Right lung (tissue), 10 donors: ENCODE measurements at places on chromosomes 1 and 21. TPM values are rescaled to one million over a fixed set of nuclear protein-coding genes. Genes with fewer than 3 reads are reported as not detected.
A peak's percentile ranks its signal among the peaks of the same experiment; 100 is the strongest.

The GPR89B gene
- 29.4 TPM for polyA plus RNA-seq

GRCh38 chr1:47837056-47837830, 159.9 kb downstream of the TRABD2B start:
- no peak for DNase-seq

DNA sequence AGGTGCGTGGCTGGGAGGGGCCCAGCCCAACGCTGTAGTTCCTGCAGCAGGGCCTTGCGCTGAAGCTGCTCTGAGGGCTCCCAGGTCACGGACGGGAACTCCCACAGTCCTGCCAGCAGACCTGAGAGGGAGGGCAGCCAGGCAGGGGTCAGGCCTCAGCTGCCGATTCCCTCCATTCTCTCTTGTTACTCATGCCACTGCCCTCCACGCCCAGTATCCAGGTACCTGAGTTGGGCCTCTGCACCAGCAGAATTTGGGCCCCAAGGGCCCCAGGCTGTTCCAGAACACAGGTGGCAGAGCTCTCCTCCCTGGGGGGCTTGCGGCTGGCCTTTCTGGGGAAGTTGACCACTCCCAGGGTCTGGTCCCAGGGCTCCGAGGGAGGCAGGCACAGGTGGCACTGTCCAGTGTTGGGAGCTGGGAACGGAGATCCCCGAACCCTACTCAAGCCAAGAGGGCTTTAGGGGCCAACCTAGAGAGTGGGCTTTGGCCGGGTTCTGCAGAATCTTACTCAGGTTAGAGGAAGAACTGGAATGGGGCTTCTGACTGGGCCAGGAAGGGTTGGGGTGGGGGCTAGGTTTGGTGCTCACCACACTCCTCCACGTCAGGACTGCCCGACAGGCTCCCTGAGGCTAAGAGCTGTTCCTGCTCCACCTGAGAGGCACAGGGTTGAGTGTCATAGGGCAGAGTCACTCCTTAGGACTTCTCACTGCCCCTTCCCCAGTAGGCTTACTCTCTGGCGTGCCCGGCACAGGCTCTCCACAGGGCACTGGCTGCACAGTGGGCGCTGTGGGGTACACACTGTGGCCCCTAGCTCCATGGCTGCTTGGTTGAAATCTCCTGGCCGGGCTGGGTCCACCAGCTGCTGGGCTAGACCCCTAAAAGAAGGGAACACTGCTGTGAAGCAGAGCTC, 5.0 kb downstream of the HPDL start:
- DNase-seq, result no peak

DNA sequence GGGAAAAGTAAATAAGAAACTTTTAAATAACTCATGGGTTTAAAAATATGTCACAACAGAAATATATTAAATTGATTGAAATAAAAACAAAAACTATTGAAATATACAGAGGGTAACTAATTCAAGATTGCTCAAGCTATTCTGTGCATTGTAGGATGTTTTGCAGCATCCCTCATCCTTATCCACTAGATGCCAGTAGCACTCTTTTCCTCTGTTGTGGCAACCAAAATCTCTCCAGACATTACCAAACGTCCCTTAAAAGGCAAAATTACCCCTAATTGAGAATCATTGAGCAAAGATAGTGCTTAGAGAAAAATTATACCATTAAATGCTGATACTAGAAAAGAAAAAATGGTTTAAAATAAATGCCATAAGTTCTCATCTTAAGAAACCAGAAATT, 682.6 kb downstream of the RWDD3 start:
- DNase-seq, result no peak

DNA sequence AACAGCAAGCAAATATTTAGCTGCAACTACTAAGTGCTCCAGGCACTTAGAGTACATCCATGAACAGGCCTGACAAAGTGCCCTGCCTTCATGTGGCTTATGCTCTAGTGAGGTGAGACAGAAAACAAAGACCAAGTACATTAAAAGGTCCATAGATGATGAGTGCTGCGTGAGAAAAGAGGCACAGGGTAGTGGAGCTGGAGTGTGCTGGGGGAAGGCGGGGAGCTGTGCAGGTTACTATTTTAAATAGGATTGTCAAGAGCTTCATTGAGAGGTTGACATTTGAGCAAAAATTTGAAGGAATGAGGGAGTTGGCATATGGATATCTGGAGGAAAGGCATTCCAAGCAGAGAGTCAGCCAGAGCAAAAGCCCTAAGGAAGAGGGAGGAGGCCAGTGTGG, 29.3 kb upstream of the RXRG start:
- DNase-seq, result no peak

The PTPN7 gene
- 1.2 TPM for polyA plus RNA-seq

- DNase-seq, result no peak
Observed at GRCh38 chr1:230715510-230715909, 1.6 kb upstream of the AGT start.

DNA sequence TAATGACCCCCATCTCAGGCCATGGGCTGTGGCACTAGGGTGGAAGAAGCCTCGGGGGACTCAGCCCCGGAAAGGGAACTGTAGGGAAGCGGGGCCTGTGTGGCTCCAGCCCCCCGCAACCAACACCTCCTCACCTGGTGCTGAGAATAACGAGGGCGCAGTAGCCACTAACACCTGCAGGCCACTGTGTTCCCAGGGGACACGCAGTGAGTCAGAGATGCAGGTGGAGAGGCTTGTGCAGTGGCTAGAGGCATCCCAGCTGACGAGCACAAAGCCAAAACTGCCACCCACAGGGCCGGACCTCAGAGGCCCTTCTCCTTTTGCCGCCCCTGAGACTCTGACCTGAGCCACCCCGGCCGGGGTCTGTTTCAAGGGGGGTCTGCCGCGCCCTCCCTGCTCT, 33.5 kb upstream of the CCDC27 start:
- no peak for DNase-seq

The RPE65 gene
- 0.31 TPM for polyA plus RNA-seq

DNA sequence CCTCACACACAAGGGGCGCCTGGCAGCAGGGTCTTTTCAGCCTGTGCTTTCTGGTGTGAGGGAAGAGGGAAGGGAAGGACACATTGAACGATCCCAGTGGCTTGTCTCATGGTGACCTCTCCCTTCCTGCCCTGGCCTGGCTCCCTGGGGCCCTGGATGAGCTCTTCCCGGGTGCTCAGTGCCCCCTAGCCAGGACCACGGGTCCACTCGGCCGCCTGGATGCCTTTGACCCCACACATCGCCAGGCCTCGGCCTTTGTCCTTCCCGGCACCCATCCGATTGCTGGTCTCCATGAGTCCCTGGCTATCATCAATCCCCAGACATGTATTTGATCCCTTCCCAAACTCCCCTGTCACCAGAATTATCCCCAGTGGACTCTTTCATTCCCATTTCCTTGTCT, 6.0 kb upstream of the TFF3 start:
- DNase-seq, result no peak

The PEAR1 gene
- polyA plus RNA-seq, result 21.9 TPM

- DNase-seq, result peak; percentile 5
Observed at GRCh38 chr1:116433275-116434257, 60.5 kb downstream of the ATP1A1 start.

GRCh38 chr1:34645919-34646318, 108.9 kb upstream of the GJB5 start:
- DNase-seq, result no peak

GRCh38 chr1:85707267-85707989, 805 bp downstream of the ZNHIT6 start:
- no peak for DNase-seq

The BLACAT1 gene
- 5.8 TPM for polyA plus RNA-seq

- DNase-seq, result no peak
Observed at GRCh38 chr1:48644905-48645605, 131.6 kb downstream of the BEND5 start.

- no peak for DNase-seq
Observed at GRCh38 chr1:100353071-100353801, 930 bp downstream of the CDC14A start.

DNA sequence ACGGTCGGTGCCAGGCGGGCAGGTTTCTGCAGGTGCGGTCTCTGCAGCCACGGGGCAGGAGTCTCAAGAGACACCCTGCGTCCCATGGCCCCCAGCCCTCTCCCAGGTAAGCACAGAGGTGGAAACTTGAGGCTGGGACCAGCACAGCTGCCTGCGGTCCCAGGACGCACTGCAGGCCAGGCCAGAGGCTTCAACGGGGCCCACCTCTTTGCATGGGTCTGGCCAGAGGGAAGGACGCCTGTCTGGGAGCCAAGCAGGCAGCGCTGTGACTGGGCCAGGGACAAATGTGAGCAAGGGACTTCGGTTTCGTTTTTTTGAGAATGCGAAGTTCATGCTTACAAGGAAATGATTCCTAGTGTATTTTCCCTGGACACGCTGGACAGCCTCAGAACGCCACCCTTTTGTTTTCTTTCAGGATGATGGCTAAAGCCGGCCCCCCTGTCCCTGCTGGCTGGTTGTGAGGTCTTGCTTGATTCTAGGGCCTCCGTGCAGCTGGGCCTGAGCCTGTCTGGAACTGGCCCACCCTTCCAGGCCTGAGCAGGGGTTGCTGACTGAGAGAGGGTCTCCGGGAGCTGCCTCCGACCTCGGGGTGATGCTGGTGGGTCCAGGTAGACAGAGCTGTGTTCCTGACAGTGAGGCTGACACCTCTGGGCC, 38.3 kb downstream of the MORN1 start:
- no peak for DNase-seq

GRCh38 chr1:104084380-104084779, 334.7 kb downstream of the AMY1C start:
- DNase-seq, result no peak

GRCh38 chr1:160376525-160377131, 9.8 kb downstream of the NHLH1 start:
- DNase-seq, result peak; percentile 29

DNA sequence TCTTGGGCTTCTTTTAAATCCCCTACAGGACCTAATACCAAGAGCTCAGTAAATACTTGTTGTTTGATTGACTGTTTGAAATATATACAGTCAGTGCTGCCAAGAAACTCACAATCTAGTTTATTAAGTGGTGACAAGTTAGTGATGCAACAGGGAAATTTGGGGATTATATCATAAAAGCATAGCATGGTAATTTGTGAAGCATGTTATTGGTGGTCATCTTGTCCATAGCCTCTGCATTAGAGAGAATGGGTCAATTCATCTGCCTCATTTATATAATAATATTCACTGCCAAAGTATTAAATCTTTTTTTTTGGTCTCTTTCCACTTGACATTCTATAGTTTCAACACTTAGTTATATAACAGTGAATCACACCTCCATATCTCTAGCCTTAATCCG, 138.2 kb upstream of the SPAG17 start:
- no peak for DNase-seq

- no peak for DNase-seq
Observed at GRCh38 chr1:33078030-33078591, 2.8 kb upstream of the AZIN2 start.

The CD48 gene
- polyA plus RNA-seq, result 10.9 TPM

- DNase-seq, result no peak
Observed at GRCh38 chr1:9658199-9658598, 6.7 kb downstream of the PIK3CD start.

The TRAF3IP3 gene
- polyA plus RNA-seq, result 2.3 TPM

The CHODL gene
- 2.6 TPM for polyA plus RNA-seq

DNA sequence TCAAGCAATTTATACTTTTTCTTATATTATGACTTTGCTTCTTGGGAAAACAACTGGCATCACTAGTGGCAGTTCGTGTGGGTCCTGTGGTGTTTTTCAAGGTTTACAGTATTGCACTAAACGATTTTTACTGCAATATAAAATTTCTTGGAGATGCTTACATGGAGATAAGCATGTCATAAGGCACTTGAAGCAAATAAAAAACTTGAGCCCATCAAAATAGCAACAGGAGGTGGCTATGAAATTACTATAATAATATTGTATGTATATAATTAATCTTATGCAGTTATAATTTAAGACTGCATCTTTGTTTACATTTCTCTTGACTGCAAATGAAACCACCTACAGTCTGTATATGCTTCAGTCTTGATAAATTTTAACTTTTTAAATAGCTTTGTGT, 29.3 kb upstream of the CHAF1B start:
- no peak for DNase-seq
